ENCODE measurements at places on chromosomes 6 and 20.

DNA sequence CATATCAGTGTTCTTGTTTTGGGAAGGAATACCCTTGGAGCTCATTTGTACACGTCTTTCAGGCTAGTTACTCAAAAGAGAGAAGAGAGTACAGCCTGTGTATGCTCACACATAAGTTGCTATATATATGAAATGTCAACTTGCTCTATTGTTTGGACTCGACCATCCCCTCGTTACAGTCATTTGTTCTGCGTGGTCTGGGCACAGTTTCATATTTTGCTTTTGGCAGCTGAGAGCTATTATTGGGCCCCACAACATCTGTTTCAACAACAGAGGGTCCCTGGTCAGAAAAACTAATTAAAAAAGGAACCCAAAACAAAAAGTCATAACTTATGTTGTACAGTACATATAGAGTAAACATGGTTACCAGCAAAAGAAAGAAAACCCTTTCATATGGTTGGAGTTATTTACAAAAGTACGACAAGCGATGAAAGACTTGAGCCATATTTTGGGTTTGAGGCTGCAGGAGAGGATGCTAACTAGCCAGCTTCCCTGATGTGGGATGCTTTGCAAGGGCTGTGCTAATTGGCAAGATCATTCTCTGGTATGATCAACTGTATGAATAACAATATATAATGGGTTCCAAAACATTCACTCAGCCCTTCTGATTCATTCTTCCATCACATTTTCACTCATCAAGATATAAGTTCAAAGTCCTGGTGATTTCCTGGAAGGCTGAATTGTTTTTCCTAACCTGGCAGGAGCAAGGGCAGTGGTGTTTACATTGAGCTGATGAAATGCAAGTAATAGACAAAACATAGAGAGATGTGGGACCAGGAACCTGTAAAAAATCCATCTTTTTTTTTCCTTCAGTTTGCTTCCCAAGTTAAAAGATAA, 137.9 kb downstream of the RPS12 start:
- no peaks in the 10 kb centered on the region for H3K4me1 ChIP-seq
- no peak overlapping the region for H3K27ac ChIP-seq
- DNase-seq: no peak
- no peaks in the 10 kb centered on the region for H3K36me3 ChIP-seq
- no peak overlapping the region for H3K4me3 ChIP-seq

DNA sequence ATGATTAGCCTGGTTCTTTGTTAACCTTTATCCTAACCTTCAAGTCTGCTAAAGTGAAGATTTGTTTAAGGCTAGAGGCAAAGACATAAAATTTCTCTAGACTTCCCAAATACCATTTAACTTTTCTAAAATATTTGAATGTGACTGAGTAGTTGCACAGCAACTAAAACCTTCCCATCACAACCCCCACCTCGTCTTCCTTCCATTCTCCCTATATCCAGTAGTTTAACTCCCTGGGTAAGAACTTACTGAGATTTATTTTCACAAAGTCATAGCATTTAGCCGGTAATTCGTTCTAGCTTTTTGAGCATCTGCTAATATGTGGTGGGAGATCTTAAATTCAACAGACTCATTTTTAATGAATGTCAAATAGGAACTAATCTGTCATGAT, 87.9 kb upstream of the AKIRIN2 start:
- no peak overlapping the region for H3K4me3 ChIP-seq
- H3K27me3 ChIP-seq: peaks cover 1% of the 10 kb centered on the region
- peaks cover 10% of the 10 kb centered on the region for H3K4me1 ChIP-seq
- DNase-seq: no peak

GRCh38 chr6:140744659-140745320, 1370.3 kb upstream of the CITED2 start:
- no peak overlapping the region for H3K27ac ChIP-seq
- H3K4me1 ChIP-seq: peaks cover 5% of the 10 kb centered on the region
- H3K27me3 ChIP-seq: no peaks in the 10 kb centered on the region
- DNase-seq: no peak
- peaks cover 2% of the 10 kb centered on the region for H3K36me3 ChIP-seq

DNA sequence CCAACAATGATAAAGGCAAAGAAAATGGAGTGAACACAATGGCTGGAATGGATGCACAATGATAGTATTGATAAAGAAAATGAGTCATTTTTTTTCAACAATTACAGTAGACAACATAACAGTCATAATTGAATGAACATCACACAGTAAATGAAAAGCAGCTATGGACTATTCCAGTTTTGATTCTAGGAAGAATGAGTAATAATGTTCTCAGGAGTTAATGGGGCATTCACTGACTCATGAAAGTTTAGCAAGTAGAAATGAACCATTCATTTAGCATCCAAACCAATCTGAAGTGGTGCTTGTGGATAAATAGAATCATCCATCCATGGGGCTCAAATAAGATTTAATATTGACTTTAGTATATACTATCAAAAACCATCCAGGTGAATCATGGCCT, 1029.5 kb upstream of the GJE1 start:
- H3K4me1 ChIP-seq: peaks cover 13% of the 10 kb centered on the region
- H3K36me3 ChIP-seq: no peaks in the 10 kb centered on the region
- no peak overlapping the region for H3K4me3 ChIP-seq

GRCh38 chr6:121652223-121652622, 216.8 kb downstream of the GJA1 start:
- peaks cover 25% of the 10 kb centered on the region for H3K4me1 ChIP-seq
- no peaks in the 10 kb centered on the region for H3K27me3 ChIP-seq
- no peak overlapping the region for H3K27ac ChIP-seq
- no peak overlapping the region for H3K4me3 ChIP-seq
- no peaks in the 10 kb centered on the region for H3K36me3 ChIP-seq
- DNase-seq: no peak

- H3K4me1 ChIP-seq: peaks cover 35% of the 10 kb centered on the region
- no peaks in the 10 kb centered on the region for H3K27me3 ChIP-seq
- H3K27ac ChIP-seq: no peak overlapping the region
- H3K4me3 ChIP-seq: no peak overlapping the region
- DNase-seq: no peak
Observed at GRCh38 chr20:3543901-3544507, 73.2 kb downstream of the ATRN start.

GRCh38 chr20:43979576-43980105, 65.0 kb downstream of the TOX2 start:
- H3K27ac ChIP-seq: no peak overlapping the region
- H3K36me3 ChIP-seq: no peaks in the 10 kb centered on the region
- peaks cover 27% of the 10 kb centered on the region for H3K27me3 ChIP-seq
- DNase-seq: no peak

DNA sequence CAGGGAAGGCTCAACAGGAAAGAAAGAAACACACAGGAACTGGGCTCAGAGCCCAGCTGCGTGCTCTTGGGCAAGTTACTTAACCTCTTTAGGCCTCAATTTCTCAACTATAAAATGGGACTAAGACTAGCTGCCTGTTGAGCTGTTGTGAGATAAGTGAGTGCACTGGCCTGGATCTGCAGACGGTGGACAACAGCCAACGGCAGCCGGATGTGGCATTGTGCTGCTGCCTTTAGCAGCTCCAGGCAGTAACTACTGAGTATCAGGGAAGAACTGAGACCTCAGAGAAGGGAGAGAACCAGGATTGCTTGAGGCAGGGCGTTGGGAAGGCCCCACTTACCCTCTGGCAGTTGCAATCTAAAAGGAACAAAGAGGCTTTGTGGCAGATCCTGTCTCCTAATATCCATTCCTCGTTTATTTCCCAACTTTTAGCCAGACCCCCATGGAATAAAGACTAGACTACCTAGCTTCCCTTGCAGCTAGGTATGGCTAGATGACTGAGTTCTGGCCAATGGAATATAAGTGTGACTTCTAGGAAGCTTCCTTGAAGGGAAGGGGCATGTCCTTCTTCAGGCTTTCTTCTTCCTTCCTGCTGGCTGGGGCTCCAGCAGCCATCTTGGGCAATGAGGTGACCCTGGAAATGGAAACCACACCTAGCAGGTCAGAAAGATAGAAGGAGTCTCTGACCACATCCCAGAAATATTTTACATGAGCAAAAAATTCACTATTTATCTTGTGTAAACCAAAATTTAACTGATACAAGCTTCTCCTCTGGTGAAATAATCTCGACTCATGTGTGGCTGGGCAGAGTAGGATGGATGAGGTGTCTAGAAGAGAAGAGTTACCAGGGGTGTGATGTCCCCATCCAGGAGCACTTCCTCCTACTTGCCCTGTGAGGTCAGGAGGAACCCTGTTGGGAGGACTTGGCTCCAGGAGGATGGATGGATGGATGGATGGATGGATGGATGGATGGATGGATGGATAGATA, 67.6 kb downstream of the MRPL14 start:
- no peaks in the 10 kb centered on the region for H3K27me3 ChIP-seq
- H3K27ac ChIP-seq: peak overlapping the region; percentile 92
- H3K4me1 ChIP-seq: peaks cover 57% of the 10 kb centered on the region
- H3K4me3 ChIP-seq: no peak overlapping the region

GRCh38 chr6:39062014-39062740, 13.6 kb downstream of the GLP1R start:
- H3K4me3 ChIP-seq: no peak overlapping the region
- no peaks in the 10 kb centered on the region for H3K36me3 ChIP-seq
- peak; percentile 52 for DNase-seq
- H3K27me3 ChIP-seq: peaks cover 62% of the 10 kb centered on the region
- no peaks in the 10 kb centered on the region for H3K4me1 ChIP-seq

Data from chondrocyte (in vitro differentiated cells).